Fibroblast of skin of left quadriceps (primary cell): ENCODE measurements at places on chromosomes 1 and 21.

GRCh38 chr1:46041974-46042373 lies 90.5 kb downstream of the PIK3R3 start:
- peak; percentile 4 for DNase-seq

DNA sequence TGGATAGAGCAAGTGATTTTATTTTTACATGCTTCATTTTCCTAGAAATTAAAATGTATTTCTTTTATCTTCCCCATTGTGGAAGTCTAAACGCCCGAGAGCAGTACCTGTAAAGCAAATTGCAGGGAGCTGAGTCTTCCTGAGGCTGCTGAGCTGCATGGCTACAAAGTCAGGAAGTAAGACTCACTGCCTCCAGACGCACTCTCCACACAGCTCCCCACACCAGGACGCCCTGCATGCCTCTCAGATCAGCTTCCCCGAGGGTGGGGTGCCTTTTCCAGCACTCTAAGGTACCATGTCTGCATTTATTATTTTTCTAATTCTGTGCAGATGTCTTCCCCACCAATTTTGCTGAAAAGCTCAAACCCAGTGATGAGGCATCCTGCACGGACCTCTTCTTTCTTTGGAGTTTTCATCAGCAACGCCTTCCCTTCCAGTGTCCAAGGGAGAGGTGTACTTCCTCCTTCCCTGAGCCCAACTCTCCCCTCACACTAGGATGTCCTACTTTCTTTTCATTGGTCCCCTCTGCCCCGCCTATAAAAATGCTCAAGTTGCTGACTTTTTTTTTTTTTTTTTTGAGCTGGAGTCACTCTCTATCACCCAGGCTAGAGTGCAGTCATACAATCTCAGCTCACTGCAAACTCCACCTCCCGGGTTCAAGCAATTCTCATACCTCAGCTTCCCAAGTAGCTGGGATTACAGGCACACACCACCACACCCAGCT lies 114.7 kb downstream of the PCNX2 start:
- DNase-seq, result no peak

- no peak for DNase-seq
Measured at GRCh38 chr1:205396967-205397616, 24.8 kb downstream of the LEMD1 start.

GRCh38 chr1:226009650-226010044 lies 10.5 kb upstream of the SDE2 start:
- no peak for DNase-seq

- no peak for DNase-seq
Measured at GRCh38 chr1:37682334-37682987, 9.9 kb upstream of the CDCA8 start.

GRCh38 chr1:190373705-190374336 lies 103.8 kb downstream of the BRINP3 start:
- no peak for DNase-seq

- DNase-seq, result no peak
Measured at GRCh38 chr1:22751124-22751531, 40.5 kb downstream of the EPHB2 start.

- DNase-seq, result no peak
Measured at GRCh38 chr1:79129914-79130313, 123.4 kb upstream of the ADGRL4 start.

DNA sequence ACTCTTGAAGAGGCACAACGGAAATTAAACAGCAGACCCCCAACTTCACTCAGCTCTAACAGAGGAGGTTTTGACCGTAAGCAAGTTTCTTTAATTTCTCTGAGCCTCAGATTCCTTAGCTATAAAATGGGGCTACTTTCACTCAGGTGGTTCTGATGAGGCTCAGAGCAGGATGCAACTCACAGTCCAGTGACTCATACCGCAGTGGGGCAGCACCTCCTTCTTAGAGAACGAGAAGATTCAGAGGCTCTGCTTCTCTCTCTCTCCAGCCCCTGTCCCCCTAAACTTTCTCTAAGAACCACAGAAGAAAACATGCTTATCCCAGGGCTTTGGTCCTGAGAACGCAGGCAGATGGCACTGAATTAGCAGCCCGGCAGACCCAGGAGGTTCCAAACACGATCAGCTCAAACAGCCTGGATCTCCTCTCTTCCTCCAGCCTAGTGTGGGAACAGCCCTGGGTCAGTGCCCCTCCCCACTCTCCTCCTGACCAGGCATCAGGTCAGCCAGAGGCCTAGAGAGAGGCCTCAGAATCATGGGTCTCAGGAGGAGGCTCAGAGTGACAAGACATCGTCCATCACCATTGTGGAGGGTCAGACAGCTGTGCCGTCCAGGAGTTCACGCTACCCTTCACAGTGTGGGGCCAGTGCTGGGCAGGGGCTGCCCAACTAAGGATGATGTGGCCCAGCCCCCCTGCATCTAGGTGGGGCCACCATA lies 433.0 kb downstream of the PTPRU start:
- DNase-seq, result no peak

DNA sequence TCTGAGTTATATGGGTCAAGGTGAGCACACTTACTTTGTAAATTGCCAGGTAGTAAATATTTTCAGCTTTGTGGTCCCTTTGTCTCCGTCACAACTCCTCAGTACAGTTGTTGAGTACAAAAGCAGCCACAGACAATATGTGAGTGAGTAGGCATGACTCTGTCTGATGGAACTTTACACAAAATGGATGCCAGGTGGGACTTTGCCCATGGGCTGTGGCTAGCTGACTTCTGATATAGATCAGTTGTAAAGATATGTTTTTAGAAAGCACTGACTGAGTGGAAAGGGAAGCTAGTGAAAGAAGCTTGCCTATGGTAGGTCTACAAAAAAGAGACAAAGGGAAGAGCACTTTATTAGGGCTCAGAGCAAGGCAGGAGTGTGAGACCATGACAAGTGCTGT lies 23.1 kb upstream of the IGSF5 start:
- no peak for DNase-seq

- peak; percentile 52 for DNase-seq
Measured at GRCh38 chr1:63773815-63774616, at the start of gene ROR1. Gene ROR1, plus strand, starts transcription at chr1:63774017.

DNA sequence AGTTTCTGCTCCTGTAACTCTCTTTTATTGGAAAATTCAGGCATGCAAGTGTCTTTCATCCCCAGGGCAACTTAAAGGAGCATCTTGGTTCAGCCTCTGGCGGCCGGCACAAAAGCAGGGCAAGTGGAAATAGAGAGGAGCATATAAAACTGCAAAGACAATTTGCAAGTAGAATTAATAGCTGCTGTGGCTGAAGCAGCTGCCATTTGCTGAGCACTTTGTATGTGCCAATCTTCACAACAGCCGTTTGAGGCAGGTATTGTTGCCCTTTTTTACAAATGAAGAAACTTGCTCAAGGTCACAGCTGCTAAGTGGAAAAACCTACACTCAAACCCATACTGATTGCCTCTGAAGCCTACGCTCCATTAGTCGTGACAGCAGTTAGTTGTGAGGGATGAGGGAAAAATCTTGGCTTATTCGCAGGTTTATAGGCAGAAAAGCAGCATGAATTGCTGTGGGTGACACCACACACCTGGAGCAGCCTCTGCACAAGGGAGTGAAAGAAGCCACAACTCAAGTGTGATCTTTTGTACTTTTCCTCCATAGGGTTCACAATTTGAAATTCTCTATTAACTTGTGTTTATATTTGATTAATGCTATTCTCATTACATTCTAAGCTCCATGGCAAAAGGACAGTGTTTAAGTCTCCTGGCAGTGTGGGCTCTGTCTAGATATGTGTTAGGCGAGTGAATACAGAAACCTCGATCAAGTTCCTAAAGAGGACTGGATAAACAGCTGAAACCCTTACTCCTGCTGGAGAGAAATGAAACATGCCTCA lies 99.0 kb upstream of the BEND5 start:
- DNase-seq, result no peak

- DNase-seq, result no peak
Measured at GRCh38 chr1:192811006-192811405, 2.2 kb downstream of the RGS2 start.

DNA sequence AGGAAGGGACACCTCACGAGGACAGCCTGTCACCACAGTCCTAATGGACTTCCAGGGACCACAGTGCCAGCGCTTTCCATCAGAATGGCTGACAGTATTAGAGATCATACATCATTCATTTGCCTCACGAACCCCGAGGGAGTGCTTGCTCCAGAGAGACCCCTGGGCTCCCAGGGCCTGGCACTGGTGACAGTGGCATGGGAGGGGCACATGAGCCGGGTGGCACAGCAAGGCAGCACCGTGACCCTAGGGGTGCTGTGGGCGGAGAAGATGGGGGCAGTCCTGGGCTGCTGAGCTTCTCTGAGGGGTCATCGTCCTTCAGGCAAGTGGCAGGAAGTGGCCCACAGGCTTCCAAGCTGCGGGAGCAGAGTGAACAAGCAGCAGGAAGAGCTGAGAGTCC lies 16.4 kb upstream of the TSPEAR start:
- no peak for DNase-seq

DNA sequence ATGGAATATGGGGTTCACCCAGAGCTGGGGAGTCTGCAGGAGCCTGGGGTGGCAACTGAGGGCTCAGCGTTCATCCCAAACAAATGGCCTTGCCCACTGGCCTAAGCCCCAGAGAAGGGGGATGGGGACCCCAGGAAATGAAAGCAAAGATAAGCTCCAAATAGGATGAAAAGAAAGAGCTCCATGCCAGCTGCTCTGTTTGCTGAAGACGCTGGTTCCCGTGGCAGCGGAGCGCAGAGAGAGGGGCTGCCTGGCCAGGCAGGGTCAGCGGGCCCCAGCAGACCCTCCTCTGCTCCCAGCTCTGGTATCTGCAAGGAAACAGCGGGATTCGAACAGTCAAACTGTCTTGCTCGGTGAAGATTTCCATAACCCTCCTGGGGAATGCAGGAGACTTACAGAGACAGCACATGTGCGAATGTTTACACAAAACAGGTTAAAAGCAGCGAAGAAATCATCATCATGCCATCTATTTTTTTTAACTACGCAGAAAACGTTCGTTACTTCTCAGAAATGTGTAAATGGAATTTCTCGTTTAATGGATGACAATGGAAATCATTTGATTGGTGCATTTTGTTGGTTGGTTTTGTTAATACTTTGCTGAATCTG lies 94.4 kb downstream of the PDE9A start:
- DNase-seq, result no peak

GRCh38 chr1:109193653-109194590 lies 19.8 kb upstream of the SARS1 start:
- DNase-seq, result no peak

DNA sequence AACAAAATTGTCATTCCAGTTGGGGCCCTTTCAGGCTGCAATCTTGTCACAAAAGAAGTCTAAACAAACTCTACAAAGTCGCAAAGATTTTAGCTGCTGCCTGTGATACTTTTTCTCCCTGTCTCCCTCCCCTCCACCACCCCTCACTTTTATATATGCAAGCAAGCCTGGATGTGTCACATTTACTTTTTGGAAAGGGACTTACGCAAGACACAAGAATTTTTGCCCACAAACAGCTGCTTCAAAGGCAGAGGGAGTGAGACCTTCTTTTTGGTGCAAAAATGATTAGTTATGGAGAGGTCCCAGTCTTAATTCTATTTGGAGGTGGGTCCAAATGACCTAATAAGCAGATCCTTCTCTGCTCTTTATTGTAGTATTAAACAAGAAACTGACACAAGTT lies 22.9 kb upstream of the RALGPS2 start:
- no peak for DNase-seq

- no peak for DNase-seq
Measured at GRCh38 chr1:29963946-29964345, 727.6 kb downstream of the PTPRU start.

DNA sequence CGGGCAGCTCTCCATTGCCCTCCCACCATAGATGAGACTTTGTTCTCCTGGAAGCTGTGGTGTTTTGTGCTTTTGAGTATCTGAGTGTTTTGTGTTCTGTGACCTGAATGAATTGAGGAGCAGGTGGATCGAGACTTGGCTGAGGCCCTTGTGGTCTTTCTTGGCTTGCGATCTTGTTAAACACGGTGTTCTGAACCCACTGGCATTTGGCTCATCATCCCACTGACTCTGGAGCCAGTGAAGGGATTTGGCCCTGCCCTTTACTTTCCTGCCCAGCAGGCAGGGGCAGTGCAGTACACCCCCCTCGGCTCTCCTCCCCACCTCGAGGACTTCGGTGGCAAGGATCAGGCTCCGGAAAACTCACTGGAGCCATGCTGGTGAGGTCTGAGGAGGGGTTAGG lies 30.6 kb downstream of the PKNOX1 start:
- no peak for DNase-seq

- DNase-seq, result no peak
Measured at GRCh38 chr1:160122978-160123495, 7.5 kb downstream of the ATP1A2 start.

DNA sequence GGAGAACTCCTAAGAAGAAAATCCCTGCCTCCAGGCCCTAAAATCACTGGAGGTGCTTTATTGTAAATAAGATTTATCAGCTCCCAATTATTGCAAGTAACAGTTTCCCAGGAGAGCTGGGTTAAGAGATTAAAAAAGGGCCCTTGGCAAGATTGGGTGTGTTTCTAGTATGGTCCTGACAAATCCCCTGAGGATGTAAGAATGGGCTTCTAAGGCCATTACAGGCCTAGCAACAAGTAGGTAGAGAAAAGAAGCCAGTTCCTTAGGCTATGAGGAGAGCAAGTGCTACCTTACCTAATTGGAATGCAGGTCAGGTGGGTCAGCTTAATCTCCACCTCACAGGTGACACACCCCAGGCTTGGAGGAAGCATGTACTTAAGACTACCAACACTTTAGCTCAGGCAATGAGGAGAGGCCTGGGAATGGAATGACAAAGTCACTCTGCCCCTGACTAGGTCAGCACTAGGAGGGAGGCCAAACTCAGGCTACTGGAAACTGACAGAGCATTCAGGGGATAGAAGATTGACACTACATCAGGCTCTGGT lies 6.8 kb upstream of the OTUD7B start:
- DNase-seq, result no peak

GRCh38 chr1:8754993-8755392 lies 62.4 kb downstream of the RERE start:
- DNase-seq, result no peak

- DNase-seq, result no peak
Measured at GRCh38 chr21:37717534-37717933, 198.7 kb downstream of the KCNJ6 start.

- DNase-seq, result no peak
Measured at GRCh38 chr1:21655259-21655658, 13.9 kb downstream of the RAP1GAP start.

DNA sequence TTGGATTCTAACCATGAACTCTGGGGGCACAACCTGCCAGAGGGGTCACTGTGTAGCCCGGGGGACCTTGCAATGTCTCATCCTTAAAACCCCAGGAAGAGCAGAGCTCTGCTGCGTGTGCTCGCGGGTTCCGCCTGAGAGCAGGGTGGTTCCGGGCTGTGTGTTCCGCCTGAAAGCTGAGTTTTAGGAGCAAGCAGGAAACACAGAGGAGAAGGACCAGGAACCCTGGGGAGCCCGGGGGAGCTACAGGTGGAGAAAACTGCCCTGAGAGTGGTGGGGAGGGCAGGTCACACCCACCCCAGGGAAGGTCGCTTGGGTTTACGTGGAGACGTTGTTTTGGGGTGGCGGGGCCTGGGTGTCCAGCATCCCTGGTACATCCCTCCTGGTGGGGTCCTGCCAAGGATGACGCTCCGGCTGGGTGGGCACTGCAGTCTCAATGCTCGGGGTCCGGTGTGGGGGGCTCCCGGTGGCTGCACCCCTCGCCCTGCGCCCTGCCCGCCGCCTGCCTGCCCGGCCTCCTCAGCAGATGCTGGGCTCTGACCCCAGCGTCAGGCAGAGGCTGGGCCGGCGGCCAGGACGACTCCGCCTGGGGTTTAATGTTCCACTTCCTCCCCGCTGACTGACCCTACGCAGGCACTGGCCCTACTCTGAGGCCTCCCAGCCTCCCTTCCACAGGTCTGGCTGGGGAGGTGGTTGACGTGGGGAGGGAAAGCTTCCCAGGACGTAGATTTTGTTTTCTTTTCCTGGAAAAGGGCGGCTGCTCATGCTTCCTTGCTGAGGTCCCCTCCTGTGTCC lies 17.3 kb upstream of the C1orf159 start:
- no peak for DNase-seq

GRCh38 chr1:213162338-213162737 lies 111.3 kb downstream of the RPS6KC1 start:
- DNase-seq, result peak; percentile 2
